ENCODE measurements at places on chromosomes 2 and 18. TPM values are rescaled to one million over a fixed set of nuclear protein-coding genes. Genes with fewer than 3 reads are reported as not detected.
A peak's percentile ranks its signal among the peaks of the same experiment; 100 is the strongest.

DNA sequence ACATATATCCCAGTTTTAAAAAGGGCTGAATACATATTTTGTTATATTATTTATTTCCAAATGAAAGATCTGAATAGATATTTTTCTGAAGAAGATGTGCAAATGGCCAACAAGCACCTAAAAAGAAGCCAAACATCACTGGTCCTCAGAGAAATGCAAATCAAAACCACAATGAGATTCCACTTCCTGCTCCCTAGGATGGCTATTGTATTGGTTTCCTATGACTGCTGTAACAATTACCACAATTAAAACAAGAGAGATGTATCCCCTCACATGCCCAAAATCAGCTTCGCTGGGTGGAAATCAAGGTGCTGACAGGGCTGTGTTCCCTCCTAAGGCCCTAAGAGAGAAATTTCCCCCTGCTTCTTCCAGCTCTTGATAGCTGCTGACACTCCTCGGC lies 23.2 kb downstream of the ABCB11 start:
- DNase-seq: no peak

ACKR3 gene
- 35.7 TPM for polyA plus RNA-seq

DNA sequence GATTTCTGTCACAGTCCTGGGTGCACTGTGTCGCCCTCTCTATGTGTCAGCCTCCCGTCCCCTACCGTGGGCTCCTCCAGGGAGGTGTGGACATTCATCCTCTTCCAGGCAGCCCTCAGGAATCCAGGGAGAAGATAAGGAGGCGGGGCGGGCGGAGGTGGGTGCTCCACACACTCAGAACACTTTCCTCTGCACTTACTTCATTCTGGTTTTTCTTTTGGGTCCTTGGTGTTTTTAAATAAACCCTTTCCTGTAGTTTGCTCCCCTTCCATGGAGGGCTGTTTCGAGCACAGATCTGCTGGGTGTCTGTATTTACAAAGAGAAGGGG lies 183.9 kb downstream of the FAM210A start:
- DNase-seq: no peak

DNA sequence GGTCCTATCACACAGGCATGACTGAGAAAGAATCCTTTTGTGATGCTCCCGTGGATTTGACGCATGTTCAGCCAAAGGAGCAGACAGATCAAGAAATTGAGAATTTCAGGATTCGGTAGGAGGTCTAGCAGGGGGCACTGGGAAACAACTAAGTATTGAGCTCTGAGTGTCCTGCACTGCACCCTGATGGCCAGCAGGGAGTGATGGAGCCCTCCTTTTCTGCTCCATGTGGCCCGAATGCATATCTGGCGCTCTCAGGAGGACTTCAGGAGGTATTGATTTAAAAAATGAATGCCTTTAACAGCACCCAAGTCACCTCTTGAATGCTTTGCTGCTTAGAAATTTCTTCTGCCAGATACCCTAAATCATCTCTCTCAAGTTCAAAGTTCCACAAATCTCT lies 58.0 kb downstream of the ZNF519 start:
- no peak for DNase-seq

COL4A4 gene
- 0.05 TPM for polyA plus RNA-seq

- DNase-seq: no peak
Measured at GRCh38 chr2:75340560-75340959, 141.2 kb upstream of the TACR1 start.

CMPK2 gene
- 3.7 TPM for polyA plus RNA-seq

- DNase-seq: no peak
Measured at GRCh38 chr2:59680863-59681262, 872.6 kb downstream of the BCL11A start.

DNA sequence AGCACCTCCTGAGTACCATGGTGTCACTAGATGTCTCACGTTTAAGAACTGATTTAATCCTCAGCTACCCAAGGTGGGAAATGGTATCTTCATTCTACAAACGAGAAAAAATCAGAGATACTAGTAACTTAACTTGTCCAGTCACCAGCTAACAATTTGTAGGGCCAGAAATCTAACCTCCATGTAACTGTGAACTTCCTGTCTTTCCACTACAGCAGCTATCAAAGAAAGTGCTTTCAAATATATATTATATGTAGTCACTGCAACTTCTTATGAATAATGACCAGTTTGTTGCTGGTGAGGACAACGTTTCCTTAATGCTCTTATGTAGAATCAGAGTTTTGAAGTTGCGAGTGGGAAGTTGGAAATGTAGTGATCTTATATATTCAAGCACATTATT lies 1.9 kb downstream of the REV1 start:
- DNase-seq: no peak

OR6B2 gene
- not detected for polyA plus RNA-seq

TOGARAM2 gene
- polyA plus RNA-seq: 0.60 TPM

GRCh38 chr18:79336556-79337142 lies 59.1 kb upstream of the NFATC1 start:
- DNase-seq: no peak

ESPNL gene
- polyA plus RNA-seq: 0.91 TPM

DUSP19 gene
- 2.2 TPM for polyA plus RNA-seq

- DNase-seq: peak; percentile 97
Measured at GRCh38 chr2:20617892-20618467, 32.9 kb downstream of the HS1BP3 start.

VPS4B gene
- 27.0 TPM for polyA plus RNA-seq

GALR1 gene
- polyA plus RNA-seq: 0.04 TPM

GRCh38 chr2:95296880-95297487 lies at the start of gene KCNIP3:
Gene KCNIP3 (plus strand): TSS chr2:95297347. CDS start chr2:95297439, 92 bp downstream.
- peak; percentile 34 for DNase-seq

METTL4 gene
- 10.6 TPM for polyA plus RNA-seq

DNA sequence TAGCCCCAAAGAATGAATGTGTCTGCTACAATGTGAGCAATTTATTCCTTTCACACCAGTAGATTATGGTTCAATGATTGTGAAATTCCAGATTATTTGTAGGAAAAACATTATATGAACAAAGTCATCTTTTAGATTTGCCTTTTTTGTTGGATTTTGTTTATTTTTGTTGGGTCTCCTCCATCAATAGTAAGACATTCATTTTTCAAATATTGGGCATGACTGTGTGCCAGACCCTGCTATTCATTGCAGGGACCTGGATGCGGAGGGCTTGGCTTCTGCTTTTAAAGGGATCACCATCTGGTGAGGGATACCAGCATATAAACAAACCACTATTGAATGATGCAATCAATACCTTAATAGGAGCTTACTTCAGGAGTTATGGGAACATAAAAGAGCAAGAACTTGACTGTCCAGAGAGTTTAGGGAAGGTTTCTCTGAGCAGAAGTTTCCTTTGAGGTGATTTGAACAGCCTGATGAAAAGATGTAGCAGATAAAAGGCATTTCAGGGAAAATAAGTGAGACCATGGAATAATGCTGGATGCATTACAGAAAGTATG lies 486.7 kb downstream of the EPHA4 start:
- DNase-seq: no peak

DNA sequence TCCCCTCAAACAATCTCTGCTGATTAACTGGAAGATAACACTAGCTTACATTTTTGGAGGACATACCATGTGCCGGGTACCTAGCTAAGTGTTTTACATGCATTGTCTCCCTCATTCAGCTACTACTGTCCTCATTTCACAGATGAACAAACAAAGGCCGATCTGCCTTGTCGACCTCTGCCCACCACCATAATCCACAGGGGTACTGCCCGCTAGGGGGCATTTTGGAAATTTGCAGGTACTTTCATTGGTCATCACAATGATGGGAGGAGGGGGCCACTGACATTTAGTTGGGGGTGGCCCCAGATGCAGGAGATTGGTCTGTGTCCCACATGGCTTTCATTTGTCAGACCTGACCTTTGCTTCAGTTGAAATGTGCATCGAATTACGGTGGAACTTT lies 3.9 kb upstream of the TMEM163 start:
- DNase-seq: no peak

DNA sequence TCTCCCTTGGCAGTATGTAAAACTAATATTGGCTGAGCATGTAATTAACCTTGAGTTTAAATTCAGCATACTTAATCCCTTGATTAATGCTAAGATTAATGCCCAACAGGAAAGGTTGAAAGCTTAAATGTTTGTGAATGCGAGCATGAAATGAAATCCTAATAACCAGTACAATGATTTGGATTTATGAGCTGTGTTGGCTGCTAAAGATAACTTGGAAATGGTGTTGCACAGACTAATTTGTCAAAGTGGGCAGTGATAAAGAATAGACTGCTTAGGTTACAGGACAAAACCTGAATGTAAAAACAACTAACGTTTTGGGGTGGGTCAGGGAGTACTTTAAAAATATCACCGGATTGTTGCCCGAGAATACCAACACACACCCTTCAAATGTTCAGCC lies 70.6 kb downstream of the MGAT5 start:
- DNase-seq: no peak

CABYR gene
- 3.0 TPM for polyA plus RNA-seq

DNA sequence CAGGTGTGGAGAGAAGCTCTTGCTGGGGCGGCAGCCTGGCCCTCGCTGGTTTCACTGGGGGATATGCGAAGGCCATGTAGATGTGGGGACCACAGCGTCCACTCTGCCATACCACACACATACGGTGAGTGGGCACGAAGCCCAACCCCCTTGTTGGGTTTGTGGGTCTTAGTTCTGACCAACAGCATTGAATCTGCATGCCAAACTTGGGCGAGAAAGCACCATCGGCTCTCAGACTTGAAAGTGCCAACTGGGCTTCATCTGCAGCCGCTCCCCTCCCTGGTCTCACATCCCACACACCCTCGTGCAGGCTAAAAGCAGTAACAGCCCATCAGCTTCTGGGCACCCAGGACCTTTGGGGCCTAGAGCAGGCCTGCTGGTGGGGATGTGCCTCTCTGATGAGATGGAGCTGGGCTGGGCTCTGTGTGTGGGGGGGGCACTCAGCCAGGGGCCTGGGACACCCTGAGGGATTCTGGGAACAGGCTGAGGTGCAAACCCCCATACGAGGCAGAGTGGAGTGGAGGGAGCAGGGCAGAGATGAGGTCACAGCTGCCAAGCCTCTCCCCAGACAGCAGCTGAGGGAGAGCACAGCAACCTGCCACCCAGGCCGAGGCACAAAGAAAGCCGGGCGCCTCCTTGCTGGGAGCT lies 264.4 kb downstream of the TWIST2 start:
- DNase-seq: no peak

- DNase-seq: no peak
Measured at GRCh38 chr2:204264621-204265140, 280.6 kb upstream of the PARD3B start.

- DNase-seq: no peak
Measured at GRCh38 chr2:227462462-227462951, 9.4 kb upstream of the AGFG1 start.

DDX18 gene
- 51.6 TPM for polyA plus RNA-seq

GATA6 gene
- 1.4 TPM for polyA plus RNA-seq

GRCh38 chr2:109614715-109615636 lies 812 bp downstream of the SOWAHC start:
- peak; percentile 73 for DNase-seq

AQP12A gene
- not detected for polyA plus RNA-seq
